ENCODE measurements at places on chromosomes 13 and 19. TPM values are rescaled to one million over a fixed set of nuclear protein-coding genes. Genes with fewer than 3 reads are reported as not detected.

The TMC4 gene
- 88.6 TPM for total RNA-seq

DNA sequence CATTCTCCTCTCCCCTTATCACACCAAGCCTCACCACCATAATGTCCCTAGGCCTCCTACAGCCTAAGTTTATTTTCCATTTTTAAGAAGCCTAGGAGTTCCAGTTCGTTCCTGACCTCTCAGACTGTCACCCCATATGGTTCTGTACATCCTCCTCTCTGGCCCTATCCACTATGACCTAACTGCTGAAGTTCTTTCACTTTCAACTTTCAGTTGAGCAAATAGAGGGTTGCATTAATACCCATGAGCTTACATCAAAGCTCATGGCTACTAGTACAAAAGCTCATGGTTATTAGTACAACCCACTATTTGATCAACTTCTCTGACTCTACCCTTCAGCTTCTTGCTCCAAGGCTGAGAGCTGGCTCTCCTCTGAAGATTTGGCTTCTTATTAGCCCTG, 72.9 kb downstream of the FGF14 start:
- no peak for DNase-seq

The PEAK3 gene
- total RNA-seq: 0.80 TPM

DNA sequence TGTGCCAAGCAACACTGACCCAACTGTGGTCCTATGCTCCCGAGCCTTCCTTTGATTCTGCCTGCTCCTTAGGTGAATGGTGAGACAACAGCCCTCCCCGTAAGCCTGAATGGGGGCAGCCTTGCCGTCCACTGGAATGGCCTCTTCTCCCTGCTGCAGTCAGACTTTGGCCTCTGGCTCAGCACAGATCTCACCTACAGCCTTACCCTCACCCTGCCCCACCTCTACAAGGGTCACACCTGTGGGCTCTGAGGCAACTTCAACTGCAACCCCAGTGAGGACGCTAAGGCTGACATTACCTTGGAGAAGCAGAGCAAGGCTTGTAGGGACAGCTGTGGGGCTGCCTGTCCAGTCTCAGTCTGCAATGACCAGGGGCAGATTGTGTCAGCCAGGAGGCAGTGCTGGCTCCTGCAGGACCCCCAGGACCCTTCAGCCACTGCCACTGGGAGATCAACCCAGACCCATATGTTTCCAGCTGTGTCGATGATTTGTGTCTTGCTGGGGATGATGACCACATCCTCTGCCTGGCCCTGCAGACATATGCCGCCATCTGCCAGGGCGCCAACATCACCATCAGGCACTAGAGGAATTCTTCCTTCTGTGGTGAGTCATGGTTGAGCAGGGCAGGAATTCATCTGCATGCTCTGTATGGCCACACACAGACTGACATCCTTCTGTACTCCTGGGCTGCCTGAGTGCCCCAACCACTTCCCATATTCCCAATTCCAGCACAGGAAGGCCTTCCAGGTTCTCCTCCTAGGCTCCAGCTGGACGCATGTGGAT, 27.3 kb upstream of the FXYD3 start:
- DNase-seq: no peak

The RASAL3 gene
- 2.8 TPM for total RNA-seq

The LRRC63 gene
- 1.7 TPM for total RNA-seq
